Omental fat pad (tissue), 4 donors: ENCODE measurements at places on chromosomes 12 and 14.
A peak's percentile ranks its signal among the peaks of the same experiment; 100 is the strongest.

DNA sequence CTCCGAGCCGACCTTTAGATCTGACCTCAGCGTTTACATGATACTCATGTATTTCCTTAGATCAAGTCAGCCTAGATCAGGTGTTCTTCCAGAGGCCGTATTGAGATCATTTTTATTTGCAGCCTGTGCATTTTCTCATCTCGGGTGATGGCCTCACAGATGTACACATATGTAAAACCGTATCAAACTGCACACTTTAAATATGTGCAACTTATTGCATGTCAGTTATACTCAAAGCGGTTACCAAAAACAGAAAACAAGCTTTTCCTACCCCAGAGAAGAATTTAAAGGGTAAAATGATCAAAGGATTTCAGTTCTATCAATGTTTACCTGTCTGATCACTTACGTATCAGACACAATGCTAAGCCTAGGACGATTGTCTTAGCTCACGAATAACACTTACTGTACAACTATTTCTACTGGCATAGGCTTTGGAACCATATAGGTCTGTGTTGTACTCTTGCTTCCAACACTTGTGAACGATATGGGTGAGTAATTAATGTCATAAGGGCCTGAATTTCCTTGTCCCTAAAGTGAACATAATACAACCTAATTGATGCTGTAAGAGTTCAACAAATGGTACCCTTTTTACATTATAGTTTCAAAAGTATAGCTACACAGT is 628 bp upstream of the LLPH start:
- no peak for DNase-seq

DNA sequence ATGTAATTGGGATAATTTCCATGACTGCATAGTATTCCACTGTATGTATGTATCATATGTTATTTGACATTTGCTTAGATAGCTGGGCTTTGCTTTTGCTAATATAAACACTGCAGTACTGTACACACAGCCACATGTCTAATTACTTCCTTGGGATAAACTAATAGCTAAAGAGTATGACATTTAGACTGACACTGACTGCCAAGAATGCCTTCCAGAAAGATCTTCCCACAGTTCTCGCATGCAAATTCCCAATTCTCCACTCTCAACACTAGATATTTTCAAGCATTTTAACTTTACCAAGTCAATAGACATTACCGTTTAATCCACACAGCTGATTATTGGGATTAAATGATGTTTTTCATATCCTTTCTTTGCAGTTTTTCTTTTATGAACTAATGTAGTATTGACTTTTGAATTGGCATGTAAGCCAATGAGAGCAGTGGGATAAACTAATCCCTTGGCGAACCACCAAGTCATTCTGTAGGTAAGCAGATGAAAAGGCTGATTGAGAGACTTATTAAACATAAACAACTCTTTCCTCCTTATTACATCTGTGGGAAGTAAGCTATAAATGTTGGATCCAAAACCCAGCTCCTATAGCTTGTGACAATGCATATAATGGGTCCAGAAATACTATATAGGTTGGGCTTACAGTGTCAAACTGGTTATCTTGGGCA is 55.5 kb downstream of the STON2 start:
- DNase-seq, result no peak

GRCh38 chr14:68968051-68968450 is 11.1 kb downstream of the ACTN1 start:
- DNase-seq, result peak; percentile 18

DNA sequence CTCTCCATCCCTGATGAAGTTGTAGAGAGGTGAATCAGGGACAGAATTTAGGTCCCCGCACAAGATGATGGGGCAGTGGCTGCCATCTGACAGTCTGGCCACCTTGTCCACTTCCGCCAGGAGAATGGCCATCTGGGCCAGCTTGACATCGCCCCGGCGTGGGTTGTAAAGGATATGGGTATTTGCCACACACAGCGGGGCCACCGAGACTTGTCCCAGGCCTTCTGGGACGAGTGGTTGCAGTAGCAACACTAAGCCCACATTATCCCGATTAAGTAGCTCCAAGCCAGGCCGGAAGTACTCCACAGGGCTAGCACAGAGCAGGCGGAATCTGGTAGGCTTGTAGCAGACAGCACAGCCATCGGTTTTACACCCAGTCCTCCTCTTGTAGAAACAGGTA is 6.2 kb downstream of the ANGEL1 start:
- no peak for DNase-seq

- no peak for DNase-seq
Measured at GRCh38 chr14:95482627-95483308, 33.7 kb downstream of the SYNE3 start.
